ENCODE measurements at places on chromosomes 13 and 19.

GRCh38 chr13:44609137-44609536 is 33.0 kb upstream of the TSC22D1 start:
- DNase-seq: no peak

GRCh38 chr13:58298556-58299135 is 667.1 kb downstream of the PCDH17 start:
- DNase-seq: no peak

DNA sequence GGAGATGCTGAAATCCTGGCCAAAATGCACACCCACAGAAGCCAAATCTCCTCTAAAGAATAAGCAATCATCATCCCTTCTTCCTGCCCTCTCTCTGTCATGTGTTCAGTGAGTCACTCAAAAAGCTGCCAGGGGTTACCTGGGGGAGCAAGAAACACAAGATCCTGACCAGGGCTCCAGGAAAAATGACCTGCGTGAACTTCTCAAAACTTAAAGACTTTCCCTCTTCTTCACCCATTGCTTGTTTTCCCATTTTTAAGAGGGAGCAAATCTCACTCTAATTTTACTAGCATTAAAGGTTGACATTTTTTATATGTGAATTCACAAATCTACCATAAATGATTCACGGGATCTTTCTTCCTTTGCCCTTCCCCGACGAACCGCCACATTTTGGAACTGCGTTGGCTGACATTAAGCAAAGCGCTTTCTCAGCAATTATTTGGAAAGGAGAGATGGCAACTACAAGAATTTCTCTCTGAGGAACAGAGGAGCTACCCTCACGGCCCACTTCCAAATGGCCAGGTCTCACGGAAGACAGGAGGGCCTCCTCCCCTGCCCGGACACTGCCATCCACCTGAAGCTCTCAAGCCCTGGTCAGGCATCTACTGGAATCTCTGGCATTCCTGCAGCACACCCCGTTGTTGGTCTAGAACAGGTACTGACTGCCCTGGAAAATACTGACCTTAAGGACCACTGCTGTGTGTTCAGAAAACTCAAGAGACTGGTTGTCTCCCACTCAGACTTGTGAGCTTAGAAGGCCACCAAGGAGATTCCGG is 14.2 kb downstream of the TSHZ3 start:
- DNase-seq: no peak

GRCh38 chr19:38531515-38531914 is 86.2 kb downstream of the MAP4K1 start:
- no peak for DNase-seq

DNA sequence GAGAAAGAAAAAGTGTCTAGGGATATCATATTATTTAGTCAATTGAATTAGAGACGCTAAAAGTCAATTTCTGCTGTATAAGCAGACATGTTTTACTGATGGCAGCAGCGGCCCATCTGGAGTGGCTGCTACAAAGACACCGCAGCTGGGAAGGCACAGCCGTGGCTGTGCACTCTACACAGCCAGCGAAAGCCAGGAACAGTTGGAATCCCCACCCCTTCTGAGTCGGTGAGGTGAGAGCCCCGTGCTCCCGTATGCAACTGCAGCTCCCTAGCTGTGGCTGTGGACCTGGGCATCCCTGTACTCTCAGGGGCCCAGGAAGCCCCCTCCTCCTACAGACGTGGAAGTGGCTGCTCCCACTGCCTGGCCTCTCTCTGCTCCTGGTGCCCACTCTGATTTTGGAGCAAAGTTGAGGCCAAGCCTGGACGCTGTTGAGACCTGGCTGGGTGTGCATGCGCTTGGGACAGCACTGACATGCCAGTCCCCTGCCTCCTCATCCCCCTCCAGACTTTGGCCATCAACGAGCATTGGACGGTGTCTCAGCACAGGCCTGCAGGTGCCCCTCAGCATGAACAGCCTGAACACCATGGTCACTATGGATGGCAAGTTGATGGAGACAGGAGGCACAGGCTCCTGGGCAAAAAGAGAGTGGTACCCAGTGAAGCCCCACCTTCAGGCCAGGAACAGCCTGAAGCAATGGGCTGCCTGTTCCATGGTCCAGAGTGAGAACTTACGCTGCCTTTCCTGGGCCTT is 944.0 kb upstream of the MIR17HG start:
- DNase-seq: no peak

- DNase-seq: no peak
These were observed 170.3 kb downstream of the PTPRS start for GRCh38 chr19:5170329-5170745.

DNA sequence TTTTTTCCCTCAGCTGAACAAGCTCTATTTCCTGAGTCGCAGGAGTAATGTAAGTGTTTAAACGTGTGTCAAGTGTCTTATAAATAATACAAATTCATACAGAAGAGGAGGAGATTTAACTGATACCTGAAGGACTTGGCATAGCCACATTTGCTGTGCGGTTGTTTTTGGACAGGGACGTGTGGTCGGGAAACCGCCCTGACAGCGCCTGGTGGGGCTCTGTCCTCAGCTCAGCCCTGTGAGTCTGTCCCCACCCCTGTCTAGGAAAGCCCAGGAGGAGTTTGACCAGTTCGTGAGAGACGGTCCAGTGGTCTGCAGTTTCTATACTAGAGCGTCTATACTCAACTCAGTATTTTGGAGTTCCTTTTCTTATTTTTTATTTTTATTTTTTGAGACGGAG is 16.7 kb downstream of the ZIC2 start:
- DNase-seq: no peak
